Ureter (tissue), 1 donor: ENCODE measurements at places on chromosomes 1 and 21.

- DNase-seq: no peak
Observed at GRCh38 chr1:201422436-201423030, 1.0 kb upstream of the TNNI1 start.

- DNase-seq: no peak
Observed at GRCh38 chr1:162612606-162613400, 19.5 kb upstream of the DDR2 start.

DNA sequence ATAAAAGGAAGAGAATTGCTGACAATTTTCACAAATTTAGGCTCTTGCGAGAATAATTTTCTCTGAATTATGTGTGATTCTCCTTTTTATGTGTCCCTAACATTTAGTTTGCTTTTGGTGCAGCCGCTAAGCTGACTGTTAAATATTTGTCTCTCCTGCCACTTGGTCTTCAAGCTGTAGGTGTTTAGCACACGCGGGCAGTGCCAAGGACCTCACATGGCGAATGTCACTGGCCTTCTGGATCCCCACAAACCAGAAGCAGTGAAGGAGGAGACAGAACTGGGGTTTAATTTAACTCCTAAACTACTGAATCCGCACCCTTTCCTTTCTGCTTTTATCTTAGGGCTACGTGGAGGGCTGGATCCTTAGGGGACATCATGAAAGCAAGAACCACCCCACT is 120.0 kb downstream of the KAZN start:
- no peak for DNase-seq

- DNase-seq: no peak
Observed at GRCh38 chr1:53642215-53642555, 96.8 kb downstream of the GLIS1 start.

- no peak for DNase-seq
Observed at GRCh38 chr1:3240524-3241235, 171.7 kb downstream of the PRDM16 start.

DNA sequence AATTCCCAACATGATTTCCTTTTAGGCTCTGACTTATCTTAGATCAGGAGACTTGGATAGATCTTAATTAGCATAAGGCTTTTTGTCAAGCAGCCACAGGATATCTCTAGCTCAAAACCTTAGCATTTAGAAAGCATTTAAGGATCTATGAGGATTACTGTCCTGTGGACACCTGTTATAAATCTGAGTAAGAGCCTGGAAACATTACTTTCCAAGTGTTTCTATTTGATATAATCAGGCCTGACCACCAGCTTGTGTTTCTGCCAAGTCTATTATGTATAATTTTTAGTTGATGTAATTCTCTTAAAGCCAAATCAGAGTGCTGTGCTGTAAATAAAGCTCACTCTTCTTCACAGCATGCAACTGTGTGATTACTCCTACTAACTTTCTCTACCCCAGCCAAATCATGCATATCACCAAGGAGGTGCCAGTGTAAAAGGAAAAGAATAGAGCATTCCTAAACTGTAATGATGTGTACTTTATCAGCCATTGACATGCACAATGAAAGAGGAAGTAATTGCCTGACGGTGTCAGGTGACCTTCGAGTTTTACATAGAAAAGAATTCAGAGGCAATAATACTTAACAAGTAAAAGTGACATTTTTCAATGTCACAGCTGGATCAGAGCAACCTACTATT is 309.9 kb upstream of the PRMT6 start:
- no peak for DNase-seq

DNA sequence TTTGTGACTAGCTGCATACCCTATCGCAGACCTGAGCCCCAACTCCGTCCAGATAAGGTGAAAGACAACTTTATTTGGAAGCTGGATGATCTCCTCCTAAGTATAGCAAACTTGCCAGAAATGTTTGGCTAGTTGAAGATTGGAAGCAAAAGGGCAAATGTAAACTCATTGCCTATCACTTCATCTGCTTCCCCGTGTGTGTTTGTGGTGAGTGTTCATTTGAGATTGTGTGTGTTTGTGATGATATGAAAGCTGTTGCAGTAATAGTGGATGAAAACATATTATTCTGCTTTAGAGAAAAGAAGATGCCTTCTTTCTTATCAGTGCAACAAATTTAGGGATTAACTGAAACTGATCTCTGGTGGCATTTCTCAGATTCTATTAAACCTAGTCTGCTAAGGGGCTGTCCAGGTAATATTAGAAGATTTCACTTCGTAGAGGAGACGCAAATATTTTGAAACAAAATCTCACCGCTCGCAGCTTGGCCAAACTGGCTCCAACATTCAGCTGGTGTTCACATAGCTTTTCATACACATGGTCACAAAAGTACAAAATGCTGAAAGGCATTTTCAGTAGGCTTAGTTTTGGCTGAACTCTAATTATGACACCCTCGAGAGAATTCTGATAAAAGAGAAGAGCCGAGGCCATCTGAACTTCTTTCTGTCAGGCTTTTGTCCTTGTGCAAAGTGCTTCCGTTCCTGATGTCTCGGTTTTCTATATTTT is 1.1 kb downstream of the TBX19 start:
- no peak for DNase-seq

GRCh38 chr1:36322041-36322785 is 1.2 kb downstream of the EVA1B start:
- DNase-seq: no peak
